ENCODE measurements at places on chromosomes 5 and 9.

DNA sequence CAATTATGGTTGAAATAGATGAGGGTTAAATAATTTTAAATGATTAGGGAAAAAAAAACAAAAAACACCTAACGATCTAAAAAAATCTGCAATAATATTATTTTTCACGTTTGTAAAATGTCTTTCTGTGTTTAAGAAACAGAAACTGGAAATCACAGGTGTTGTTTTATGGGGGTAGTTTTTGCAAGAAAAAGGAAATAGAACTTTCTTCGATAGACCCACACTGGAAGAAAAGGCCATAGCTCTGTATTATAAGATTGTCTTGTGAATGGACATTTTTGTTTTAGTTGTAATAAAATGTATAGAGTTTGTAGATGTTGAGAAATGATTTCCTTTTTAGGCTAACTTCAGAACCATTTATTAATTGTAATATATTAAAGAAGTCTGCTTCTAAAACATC lies 5.5 kb downstream of the CSNK1G3 start:
- DNase-seq: no peak

- DNase-seq: no peak
Observed at GRCh38 chr9:26656003-26656870, 236.4 kb downstream of the CAAP1 start.

- no peak for DNase-seq
Observed at GRCh38 chr9:128149001-128149701, at the start of gene LCN2. LCN2 (plus strand) TSS chr9:128149453; CDS start chr9:128149526, 73 bp downstream.

- no peak for DNase-seq
Observed at GRCh38 chr5:82072138-82072537, 100.3 kb downstream of the ATG10 start.

- no peak for DNase-seq
Observed at GRCh38 chr5:137167187-137167586, 331.9 kb downstream of the SPOCK1 start.

GRCh38 chr5:14187660-14188059 lies 44.5 kb downstream of the TRIO start:
- DNase-seq: no peak

DNA sequence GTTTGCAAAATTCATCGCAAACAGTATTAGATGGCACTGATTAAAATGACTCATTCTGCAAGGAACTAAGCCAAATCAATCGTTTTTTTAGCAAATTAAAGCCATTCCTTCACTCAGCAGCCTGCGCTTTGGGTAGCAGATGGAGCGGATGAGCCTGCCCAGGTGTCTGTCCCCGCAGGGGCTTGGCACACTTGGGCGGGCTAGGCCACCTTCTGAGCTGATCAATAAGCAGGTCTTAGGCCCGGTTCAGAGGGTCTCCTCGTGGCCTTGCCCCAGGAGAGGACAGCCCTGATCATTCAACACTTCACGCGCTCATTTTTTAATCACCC lies 78.0 kb upstream of the FCN1 start:
- no peak for DNase-seq

GRCh38 chr9:20566401-20566800 lies 55.9 kb downstream of the MLLT3 start:
- no peak for DNase-seq

- no peak for DNase-seq
Observed at GRCh38 chr5:113281194-113281593, 153.6 kb downstream of the TSSK1B start.

DNA sequence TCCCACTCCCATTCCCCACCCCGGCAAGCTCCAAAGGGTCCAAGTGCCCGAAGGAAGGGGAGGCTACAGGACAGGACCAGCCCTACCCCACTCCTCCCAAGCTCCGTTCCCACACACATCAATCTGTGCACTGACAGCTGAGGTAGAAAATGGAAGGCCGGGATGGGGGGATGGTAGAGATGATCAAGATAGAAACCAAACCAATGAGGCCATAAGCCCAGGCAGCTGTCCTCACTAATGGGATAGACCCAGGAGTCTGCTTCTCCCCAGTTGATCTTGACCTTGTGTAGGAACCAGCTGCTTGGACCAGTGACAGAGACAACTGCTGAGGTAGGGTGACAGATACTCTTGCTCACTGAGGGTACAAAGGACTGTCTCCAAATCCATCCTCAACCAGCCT lies 38.6 kb downstream of the B4GALT1 start:
- DNase-seq: no peak

DNA sequence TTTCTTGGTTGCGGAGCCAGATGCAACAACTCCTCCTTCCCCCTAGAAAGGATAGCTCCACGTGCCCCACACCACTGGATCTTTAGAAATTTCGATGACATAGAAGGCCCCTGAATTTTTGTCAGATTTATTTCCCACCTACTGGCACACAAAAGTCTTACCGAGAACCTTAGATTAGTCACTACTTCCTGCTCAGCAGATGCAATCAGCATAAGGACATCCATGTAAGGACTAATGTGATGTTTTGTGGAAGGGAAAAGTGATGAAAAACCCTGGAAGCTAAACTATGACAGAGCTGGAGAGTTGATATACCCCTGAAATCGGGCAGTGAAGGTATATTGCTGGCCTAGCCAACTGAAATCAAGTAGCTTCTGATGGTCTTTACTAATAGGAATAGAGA lies 125.5 kb upstream of the NFIL3 start:
- DNase-seq: no peak

DNA sequence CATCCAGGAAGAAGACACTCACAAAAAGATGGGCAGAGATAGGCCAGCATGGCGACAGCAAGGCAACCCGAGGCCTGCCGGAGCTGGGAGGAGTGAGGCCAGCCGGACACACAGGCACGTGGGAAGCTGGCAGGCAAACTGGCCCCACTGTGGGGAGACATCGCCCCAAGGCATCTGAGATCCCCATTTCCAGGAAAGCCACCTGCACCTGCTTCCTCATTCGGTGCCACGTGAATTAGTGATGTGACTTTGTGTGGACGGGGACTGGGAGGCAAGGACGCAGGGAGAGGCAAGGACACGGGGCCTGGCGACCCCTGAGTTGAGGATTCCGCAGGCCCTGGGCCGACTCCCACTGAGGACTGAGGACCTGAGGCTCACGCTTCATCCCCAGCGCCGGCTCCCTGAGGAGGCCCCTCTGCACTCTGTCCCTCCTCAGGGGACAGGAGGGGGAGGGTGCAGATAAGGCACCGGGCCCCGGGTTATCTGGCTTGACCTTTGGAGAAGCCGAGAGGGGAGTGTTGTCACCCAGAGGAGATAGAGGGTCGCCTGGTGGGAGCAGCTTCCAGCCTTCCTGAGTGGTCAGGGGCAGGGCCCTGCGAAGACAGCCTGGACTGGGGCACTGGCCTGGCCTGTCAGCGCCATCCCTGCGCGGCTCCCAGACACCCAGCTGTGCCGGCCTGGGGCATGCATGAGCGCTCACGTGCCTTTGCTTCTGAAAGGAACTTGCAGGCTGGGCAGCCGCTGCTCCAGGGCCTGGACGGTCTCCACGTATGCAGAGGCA lies 39.7 kb downstream of the NDUFS6 start:
- no peak for DNase-seq

DNA sequence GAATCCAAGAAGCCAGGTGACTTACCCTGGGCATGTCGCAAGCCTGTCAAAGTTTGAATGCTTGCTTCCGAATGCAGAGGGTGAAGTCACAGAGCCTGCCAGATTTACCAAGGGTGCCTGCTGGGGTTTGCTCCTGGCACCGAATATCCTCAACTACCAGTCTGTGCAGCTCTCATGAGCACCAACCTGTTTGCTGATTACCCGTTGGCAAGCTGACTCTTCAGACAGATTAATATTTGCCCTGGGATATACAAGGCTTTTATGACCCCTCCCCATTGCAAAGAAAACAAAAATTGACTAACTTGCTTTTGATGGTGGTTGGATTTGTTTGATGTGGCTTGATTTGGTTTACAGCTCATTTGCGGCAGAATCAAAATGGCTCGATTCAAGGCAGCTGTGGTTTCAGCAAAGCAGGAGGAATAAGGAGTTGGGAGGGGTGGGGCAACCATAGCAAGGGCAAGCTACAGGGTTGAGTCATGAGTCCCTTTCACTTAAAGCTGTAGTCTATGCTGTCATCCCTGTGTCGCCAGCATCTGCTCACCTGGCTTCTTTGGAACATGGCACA lies 82.3 kb upstream of the AGXT2 start:
- no peak for DNase-seq

- no peak for DNase-seq
Observed at GRCh38 chr9:95075700-95076099, 241.8 kb downstream of the FANCC start.

- no peak for DNase-seq
Observed at GRCh38 chr9:92563116-92564100, 27.6 kb upstream of the ECM2 start.

DNA sequence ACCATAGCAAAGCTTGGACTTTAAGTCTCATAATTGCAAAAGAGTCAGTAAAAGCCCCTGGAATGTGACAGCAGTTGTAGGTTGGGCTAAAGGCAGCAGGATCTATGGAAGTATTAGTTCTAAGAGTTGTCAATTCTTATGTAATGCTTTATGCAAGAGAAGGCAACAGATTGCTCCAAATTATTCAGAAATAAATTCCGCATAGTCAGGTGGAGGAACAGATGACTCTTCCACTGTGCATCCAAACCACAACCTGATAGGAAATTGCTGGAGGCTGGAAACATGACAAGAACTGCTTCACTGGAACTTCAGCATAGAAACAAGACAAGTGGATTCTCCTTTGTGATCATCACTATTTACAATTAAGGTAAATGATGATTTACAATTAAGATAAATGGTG lies 101.0 kb downstream of the STARD4 start:
- no peak for DNase-seq

GRCh38 chr5:169374761-169375160 lies 73.8 kb upstream of the SLIT3 start:
- no peak for DNase-seq

DNA sequence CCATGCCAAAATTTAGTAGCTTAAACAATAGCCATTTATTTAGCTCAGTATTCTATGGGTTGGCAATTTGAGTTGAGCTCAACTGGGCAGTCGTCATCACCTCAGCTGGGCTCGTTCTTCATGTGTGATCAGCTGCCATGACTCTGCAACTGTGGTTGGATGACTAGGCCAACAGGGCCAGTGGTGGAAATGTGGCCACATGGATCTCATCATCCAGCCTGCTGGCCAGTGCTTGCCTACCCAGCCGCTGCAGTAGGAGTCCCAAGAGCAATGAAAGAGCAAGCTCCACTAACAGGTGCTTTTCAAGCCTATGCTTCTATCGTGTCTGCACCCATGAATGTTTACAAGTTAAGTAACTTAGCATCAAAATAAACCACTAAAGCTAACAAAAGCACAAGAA lies 158.0 kb downstream of the ATPSCKMT start:
- no peak for DNase-seq

DNA sequence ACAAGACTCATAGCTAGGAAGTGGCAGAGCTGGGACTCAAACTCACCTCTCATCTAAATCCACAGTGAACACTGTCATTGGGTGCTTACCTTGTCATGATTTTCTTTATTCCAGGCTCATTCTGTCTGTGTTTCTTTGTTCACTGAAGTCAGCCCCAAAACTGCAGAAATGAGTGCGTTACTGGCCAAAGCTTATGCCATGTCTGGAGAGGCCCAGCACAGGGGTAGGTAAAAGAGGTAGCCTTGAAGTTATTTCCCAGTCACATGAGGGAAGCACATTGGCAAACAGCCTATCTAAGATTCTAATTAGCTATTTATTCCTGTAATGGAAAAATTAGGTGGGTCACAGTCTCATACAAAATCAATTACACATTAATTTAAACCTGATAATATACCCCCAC lies 29.8 kb downstream of the TTC23L start:
- no peak for DNase-seq

DNA sequence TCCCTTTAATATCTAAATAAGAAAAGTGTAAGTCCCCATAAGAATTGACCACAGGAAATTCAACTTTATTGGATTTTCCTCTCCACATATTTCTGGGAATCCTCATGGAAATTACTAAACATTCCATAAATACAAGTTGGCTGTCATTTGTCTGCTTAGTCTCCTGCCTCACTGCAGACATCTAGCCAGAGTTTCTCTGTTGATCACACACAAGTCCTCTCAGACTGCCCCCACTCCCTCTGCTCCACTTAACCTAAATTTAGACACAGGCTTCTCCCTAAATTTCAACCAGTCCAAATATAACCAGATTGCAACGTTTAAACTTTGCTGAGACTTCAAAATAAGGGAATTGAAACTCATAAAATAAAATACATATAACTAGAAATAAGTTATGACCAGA lies 982.1 kb downstream of the DTWD2 start:
- no peak for DNase-seq

Data from activated CD4-positive, CD25-positive, alpha-beta regulatory T cell treated with anti-CD3 and anti-CD28 coated beads, Interleukin-2, amount 50 U/mL, for 16 hours (primary cell).